ENCODE measurements at places on chromosomes 16 and 17.

GRCh38 chr17:40091691-40092397 is 8.5 kb downstream of the NR1D1 start:
- DNase-seq, result peak; percentile 45

DNA sequence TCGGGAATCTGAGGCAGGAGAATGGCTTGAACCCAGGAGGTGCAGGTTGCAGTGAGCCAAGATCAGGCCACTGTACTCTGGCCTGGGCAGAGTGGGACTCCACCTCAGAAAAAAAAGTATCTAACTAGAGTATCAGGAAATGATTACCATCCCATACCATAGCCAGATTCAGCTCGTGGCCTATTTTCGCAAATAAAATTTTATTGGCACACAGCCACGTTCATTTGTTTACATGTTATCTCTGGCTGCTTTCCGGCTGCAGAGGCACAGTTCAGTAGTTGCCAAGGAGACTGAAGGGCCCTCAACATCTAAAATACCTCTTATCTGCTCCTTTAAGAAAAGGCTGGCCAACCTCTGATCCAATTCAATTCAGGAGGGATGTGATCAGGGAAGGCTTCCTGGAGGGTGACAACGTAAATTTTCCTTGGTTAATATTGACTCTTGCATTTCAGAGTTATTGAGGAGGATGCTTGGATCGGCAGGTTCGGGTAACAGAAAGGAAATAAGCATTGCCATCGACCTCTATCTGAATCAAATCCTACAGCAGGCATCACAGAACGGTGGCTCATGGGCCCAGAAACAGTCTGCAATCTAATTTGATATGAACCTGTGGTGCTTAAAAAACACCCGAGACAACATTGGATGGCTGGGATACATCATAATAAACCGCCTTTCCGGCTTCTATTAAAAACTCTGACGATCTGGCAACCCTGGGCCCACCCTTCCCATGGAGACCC is 73.8 kb downstream of the XYLT1 start:
- DNase-seq, result peak; percentile 67

DNA sequence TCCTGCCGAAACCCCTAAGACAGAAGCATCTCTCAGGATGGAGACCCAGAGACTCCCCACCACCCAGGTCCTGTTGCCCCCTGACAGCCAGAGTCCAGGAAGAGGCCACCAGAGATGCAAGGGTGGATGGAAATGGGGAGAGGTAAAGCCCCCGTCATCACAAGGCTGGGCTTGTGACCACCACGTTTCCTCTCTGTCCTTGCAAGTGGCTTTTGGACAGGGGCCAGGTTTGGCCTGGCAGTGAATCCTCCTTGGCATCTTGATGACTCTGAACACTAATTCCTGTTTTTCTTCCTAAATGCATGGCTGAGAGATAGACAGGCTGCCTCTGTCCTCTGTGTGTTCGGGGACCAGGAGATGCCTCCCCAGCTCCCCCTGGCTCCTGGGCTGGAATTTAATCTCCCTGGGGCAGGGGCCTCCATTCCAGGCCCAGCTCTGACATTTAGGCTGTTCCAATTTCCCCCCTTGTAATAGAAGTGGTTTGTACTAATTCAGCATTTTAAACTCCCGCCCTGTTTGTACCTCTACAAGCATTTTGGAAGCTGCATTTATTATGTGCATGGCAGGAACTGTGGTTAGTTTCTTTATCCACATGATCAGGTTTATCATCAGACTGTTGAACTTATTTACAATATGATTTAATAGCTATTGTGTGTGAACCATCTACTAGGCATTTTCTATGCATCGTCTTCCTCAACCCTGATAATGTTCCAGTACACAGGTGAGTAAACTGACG is 116.1 kb upstream of the IRX6 start:
- no peak for DNase-seq

GRCh38 chr17:49944273-49944870 is 24.6 kb upstream of the DLX4 start:
- DNase-seq, result no peak

- no peak for DNase-seq
These were observed 3.9 kb upstream of the EXOC7 start for GRCh38 chr17:76107509-76107908.

DNA sequence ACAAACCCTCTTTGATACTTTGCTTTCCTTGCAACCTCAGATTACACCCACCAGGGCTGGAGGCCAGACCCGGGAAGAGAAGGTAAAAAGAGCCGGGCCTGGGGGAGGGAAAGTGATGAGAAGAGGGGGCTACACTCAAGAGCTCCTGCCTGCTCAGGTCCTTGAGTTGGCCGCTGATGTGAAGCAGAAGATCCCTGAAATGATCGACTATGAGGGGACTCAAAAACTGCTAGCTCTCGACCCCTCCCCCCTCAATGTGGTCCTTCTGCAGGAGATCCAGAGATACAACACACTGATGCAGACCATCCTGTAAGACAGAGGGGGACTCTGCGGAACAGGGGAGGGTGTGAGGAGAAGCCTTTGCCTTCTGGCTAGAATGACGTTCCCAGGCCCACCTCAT is 2.8 kb upstream of the KDM6B start:
- DNase-seq, result peak; percentile 17

GRCh38 chr16:2702438-2702825 is 17.6 kb downstream of the PRSS27 start:
- no peak for DNase-seq

GRCh38 chr16:56075732-56076388 is 115.4 kb upstream of the GNAO1 start:
- DNase-seq, result no peak

DNA sequence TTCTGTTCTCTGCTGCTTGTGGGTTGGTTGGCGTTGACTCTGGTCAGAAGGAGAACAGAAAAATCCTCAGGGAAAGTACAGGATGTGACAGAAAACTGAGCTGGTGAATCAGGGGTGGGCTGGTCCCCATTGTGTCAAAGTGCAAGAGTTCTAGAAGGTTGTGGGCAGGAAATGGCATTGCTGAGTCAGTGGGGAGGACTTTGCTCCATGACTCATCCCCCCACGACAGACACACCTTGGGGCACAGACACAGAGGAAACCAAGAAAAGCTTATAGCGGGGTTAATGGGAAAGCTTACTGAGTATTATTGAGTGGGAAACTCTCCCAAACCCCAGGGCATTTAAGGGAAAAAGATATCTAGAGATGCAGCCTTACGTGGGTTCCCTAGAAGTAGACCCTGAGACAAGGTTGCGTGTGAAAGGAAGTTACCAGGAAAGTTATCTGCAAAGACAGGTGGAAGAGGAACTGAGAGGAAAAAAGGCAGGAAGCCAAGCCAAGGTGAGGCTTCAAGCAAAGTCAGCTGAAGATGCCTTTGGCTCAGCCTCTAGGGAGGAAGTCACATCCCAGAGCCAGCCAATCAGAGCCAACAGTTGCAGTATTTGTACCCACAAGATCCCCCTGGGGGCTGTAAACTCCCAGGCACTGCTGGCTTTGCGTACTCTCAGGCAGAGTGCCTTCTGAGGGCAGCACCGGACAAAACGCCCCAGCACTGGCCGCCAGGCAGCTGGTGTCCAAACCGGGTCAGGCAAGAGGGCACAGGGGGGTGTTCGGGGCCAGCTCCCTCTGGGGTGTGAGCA is 86.4 kb downstream of the FOXL1 start:
- DNase-seq, result peak; percentile 64

All from left colon (tissue), 2 donors.